ENCODE measurements at places on chromosomes 7 and 10.

DNA sequence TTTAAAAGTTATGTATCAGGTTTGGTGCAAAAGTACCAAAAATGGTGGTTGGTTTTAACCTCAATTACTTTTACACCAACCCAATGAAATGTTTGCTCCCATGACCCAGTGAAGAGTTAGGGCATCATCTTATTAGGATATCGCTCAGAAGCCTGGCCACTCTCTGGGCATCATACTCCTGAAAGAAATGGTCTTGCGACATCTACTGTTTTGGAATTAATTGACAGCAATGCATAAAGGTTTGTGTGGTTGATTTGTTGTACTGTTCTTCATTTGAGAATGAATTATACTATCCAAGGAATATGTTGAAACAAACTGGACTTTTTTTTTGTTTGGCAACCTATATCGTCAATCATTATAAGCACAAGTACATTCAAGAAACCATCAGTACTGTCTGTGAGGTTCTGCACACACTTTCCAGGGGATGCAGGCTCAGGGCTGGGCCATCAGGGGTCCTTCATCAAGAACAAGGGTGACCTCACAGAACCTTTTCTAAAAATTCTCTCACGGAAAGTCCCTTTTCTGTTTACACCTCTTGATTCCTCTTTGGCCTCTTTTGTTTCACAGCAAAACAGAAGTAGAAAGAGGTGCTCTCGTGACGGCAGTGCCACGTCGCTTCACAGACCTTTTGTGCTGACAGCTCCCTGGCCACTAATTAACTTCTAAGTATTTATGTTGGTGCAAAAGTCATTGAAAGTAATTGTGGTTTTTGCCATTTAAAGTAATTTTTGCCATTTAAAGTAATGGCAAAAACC is 117.2 kb upstream of the KLF6 start:
- peak; percentile 43 for DNase-seq

- DNase-seq: no peak
Observed at GRCh38 chr10:107092321-107092720, 72.2 kb downstream of the SORCS1 start.

- no peak for DNase-seq
Observed at GRCh38 chr10:114548662-114549061, 109.4 kb downstream of the ABLIM1 start.

DNA sequence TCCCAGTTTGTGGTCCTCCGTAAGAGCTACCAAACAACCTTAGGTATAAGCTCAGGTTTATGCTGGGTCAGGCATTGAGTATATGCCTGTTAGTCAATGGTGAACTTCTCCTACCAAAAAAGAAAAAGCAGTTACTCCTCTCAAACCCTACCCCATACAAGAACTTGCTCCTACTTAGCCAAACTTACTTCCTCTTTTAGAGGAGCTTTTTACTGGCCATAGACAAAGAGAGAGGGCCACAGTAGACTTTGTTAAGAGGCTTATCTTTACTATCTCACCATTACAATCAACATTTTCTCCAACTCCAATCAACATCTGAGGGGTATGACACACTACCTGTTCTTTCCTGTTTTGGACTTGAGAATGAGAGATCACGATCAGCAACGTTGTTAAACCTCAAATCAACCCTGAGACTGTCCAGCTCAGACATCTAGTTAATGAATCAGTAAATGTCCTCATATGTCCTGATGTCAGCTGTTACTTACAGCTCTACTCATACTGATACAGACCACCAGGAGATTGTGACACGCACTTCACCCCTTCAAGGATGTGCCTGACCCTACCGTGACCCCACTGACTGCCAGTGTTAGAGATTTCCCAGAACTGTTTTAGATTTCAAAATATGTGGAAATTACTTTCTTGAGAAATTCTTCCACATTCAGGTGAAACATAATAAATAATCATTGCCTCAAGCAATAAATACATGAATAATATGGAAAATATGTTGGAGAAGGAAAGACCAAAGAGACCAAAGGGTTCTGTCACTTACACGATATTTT is 18.4 kb upstream of the CCDC71L start:
- DNase-seq: no peak

GRCh38 chr10:819326-819725 is 112.2 kb downstream of the LARP4B start:
- no peak for DNase-seq

GRCh38 chr7:147541261-147541660 is 1049.3 kb upstream of the C7orf33 start:
- DNase-seq: no peak

- DNase-seq: no peak
Observed at GRCh38 chr7:148871030-148871429, 13.1 kb downstream of the EZH2 start.

GRCh38 chr7:144256112-144256511 is 8.5 kb downstream of the OR2A7 start:
- DNase-seq: no peak

GRCh38 chr7:1742555-1743303 is 72.7 kb downstream of the ELFN1 start:
- DNase-seq: no peak

DNA sequence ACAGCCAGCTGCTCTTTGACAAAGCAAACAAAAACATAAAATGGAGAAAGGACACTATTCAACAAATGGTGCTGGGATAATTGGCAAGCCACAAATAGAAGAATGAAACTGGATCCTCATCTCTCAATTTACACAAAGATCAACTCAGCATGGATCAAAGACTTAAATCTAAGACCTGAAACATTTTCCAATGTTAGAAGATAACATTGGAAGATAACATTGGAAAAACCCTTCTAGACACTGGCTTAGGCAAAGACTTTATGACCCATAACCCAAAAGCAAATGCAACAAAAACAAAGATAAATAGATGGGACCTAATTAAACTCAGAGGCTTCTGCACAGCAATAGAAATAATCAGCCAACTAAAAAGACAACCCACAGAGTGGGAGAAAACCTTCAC is 425.7 kb upstream of the SEMA3D start:
- no peak for DNase-seq

DNA sequence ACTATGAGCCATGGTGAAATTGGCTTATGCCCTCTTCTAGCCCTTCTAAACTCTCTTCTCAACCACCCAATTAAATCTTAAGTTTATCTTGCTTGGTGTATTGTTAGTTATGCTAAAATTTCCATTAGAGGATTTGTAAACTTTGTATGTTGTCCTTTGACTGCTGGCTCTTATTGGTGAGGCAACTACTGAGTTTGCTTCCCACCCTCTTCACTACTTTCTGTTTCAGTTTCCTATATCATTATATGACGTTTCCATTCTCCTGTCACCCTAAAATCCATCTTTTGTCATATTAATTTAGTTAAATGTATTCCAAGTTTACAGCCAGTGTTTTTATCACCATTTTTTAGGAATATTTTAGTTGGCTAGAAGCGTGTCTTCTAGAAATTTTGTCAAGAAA is 80.9 kb upstream of the VWC2 start:
- no peak for DNase-seq

GRCh38 chr7:123492485-123492884 is 41.9 kb downstream of the IQUB start:
- DNase-seq: no peak

All from germinal center (tissue), 1 donor.